ENCODE measurements at places on chromosomes 6 and 20.

GRCh38 chr6:22036275-22036674 is 260.6 kb downstream of the PRL start:
- no peak for DNase-seq

DNA sequence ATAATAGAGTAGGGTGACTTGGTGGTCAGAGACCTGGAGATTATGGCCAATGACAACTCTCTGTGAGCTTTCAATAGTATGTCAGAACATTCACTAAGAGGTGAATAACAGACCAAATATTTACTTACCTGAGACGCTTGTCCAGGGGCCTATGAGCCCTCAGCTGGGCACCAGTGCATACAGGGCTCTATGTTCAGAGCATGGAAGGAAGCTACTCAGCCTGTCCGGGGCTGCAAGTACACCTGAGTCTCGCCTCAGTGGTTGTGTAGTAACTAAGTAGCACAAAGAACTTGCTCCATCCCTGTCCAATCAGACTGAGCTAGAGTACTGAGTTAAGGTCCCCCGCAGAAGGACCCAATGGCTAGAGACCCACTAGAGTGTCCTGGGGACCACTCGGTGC is 11.6 kb upstream of the SCGN start:
- no peak for DNase-seq

DNA sequence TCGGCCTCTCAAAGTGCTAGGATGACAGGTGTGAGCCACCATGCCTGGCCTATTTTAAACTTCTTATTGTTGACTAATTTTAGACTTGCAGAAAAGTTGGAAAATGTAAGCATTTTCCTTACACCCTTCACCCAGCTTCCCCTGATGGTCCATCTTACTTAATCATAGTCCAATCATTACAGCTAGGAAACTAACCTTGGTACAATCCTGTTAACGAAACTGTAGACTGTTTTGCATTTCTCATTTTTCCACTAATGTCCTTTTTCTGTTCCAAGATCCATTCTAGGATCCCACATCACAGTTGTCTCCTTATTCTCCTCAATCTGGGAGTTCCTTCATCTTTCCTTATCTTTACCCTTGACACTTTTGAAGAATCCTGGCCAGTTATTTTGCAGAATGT is 659 bp upstream of the GFRA4 start:
- DNase-seq, result no peak

DNA sequence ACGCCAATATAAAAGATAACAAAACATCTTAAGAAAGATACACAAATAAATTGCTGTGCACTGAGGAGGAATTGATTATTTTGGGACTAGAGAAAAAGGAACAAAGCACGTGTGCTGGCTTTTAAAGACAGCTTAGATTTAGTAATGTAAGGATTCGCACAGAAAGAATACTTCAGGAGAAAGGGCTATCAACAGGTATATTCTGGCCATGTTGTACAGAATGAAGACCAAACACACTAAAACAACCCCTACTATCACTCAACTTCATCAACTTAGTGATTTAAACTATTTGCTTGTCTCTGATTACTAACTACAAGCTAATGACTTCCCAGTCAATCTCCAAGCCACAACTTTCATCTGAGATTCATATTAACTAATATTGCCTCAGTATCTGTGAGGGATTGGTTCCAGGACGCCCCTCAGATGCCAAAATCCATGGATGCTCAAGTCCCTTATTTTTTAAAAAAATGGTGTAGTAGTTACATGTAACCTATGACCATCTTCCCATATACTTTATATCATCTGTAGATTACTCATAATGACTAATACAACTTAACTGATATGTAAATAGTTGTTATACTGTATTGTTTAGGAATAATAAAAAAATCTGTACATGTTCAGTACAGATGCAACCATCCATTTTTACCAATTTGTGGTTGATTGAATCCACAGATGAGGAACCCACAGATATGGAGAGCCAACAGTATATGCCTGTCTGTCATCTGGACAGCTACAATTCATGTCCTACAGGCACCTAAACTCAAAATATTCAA is 4.5 kb downstream of the DEK start:
- DNase-seq, result no peak

GRCh38 chr20:1888796-1889463 is 6.3 kb upstream of the SIRPA start:
- no peak for DNase-seq

- peak; percentile 25 for DNase-seq
Observed at GRCh38 chr6:71387179-71387578, 98.6 kb downstream of the OGFRL1 start.

GRCh38 chr6:156775717-156776116 is 1.5 kb upstream of the ARID1B start:
- DNase-seq, result no peak

DNA sequence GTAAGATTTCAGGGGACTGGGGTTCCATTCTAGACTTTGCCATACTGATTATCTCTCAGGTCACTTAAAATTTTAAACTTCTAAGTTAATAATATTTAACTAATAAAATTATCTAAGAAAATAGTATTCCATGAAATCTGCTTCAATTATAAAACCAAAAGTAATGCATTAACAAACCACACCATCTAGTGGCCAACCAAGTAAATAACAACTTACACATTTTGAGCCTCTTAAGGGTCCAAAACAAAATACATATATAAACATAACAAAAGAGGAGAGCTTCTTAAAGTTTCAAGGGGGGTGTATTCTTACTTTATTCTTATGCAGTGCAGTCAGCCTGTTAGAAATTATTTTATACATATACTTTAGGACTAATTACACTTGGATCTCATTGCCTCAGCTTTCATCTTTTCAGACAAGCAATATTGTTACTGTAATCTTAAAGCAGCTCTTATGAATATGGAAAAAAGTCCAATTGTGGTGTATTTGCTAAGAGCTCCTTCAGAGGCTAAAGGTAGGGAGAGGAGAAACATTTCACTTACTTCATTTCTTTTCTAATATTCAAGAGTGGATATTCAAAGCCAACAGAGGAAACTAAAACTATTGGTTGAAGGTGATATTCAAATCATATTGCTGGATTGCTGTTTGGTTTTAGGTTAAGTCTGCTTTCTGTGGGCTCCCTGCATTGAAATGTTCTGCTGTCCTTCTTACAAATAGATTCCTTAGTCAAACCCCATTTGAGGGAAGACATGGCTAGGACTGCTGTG is 199.7 kb upstream of the SIM1 start:
- peak; percentile 5 for DNase-seq

- no peak for DNase-seq
Observed at GRCh38 chr6:116450769-116451740, 10.1 kb upstream of the CALHM6 start.

GRCh38 chr6:114052141-114052540 is 81.2 kb upstream of the HDAC2 start:
- DNase-seq, result no peak

GRCh38 chr20:33656783-33657703 is 5.1 kb upstream of the C20orf144 start:
- no peak for DNase-seq

DNA sequence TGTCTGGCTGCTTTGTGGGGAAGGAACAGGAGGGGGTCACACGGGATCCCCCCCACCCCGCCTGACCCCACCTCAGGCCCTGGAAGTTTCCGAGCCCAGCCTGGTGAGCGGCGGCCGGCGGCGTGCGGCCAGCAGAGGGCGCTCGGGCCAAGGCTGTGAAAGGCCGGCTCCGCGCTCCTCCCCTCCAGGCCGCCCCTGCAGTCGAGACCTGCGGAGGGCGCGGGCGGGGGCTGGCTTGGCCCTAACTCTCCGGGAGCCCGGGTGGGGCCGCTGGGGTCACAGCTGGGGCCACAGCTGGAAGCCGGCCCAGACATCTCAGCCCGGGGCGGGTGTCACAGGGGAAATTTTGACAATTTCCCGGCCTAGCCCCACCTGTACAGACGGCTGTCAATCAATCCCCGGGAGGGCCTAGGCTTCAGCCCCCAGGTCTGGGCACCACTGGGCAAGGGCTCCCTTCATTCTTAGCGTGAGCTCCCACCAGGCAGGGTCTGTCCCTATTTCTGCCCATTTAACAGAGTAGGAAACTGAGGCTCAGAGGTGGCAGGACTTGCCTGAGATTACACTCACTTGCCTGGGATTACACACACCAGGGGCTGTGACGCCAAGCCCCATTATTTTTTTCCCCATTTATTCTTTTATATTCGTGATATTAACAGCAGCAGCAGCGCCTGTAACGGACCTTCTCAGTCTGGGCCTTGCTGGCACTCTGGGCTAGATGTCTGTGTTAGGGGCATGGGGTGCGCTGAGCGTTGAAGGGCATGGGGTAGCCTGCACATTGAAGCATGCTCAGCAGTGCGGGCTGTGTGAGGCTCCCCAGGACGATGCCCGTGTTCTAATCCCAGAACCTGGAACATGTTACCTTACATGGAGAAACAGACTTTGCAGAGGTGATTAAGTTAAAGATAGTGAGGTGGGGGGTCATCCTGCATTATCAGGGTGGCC is 23.0 kb downstream of the ZBP1 start:
- DNase-seq, result peak; percentile 88

- DNase-seq, result no peak
Observed at GRCh38 chr6:35031611-35032529, 109.3 kb downstream of the TCP11 start.

- no peak for DNase-seq
Observed at GRCh38 chr6:44067173-44068139, 59.8 kb downstream of the MRPL14 start.

GRCh38 chr20:54419531-54419930 is 55.9 kb upstream of the DOK5 start:
- no peak for DNase-seq

- DNase-seq, result no peak
Observed at GRCh38 chr6:257774-258173, 34.5 kb upstream of the DUSP22 start.

DNA sequence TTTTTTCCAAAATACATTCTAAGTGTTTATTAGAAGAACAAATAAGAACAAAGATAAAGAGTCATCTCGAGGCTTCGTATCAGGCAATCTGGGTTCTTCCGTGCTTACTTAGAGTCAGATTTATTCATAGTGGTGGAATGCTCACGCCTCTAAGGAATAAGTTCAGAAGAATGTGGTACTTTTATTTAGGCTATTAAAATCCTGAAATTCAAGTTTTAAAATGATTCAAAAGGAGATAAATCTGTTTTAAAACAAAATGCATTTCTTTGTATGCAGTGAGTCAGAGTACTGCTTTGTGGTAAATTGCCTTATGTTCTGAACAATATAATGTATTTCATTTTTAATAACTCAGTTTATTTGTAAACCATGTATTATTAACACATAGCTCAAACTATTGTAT is 89.1 kb downstream of the FUT9 start:
- DNase-seq, result no peak

DNA sequence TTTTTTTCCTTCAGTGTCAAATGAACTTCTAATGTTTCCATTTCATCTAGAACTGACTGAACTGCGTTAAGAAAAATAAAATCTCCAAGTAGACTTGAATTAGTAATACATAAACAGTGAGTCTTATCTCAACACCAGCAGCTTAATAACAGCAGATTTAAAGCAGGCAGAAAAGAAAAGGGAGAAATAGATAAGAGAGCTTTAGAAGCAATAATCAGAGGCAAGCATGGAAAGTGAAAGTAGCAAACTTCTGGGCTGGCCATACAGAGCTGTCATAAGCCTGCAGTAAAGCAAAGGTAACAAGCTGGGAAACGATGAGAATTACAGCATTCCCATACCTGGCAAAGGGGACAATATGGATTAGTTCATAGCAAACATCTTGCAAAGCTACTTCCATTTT is 16.9 kb upstream of the ANGPT4 start:
- DNase-seq, result no peak

DNA sequence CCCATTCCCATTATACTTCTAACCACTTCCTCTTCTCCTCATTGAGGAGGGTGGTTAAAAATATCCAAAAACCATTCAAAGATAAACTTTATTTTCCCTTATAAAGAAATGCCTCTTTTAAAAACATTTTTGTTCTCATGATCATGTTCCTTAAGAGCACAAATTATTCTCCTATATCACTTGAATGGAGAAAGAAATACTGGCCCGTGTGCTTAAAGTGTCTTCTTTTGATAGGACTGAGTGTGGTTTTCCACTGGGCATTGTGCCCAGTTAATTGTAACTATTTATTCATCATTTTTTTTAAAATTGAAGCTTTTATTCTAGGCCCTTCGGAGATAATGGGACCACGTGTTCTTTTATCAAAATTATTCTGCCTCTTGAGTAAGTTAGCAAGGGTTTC is 871.5 kb downstream of the QKI start:
- DNase-seq, result no peak

DNA sequence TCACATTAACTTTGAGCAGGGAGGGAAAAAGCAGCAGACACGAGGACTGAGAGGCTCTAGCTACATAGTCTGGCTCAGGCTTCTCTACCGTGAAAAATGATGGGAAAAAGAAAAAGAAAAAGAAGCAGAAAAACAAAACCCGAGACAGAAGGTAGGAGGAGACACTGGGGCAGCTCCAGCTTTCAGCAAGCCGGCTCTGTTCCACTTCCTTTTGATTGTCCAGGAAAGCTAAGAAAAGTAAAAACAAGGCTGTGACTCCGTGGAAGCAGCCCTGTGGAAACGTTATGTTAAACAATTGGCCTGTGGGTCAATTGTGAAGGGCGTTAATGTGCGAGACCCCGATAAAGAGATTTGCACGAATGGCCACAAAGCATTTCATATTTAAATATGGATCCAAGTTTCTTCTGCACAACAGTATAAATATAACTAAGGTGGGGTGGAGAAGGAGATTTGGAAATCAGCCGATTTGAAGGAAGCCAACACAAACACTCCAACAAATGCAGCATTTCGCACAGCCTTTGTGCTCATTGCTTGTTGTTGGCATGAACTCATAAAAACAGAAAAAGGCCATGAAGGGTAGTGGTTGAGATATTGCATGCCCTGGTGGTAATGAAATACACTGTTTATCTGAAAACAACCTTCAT is 236.9 kb upstream of the JAG1 start:
- DNase-seq, result no peak

GRCh38 chr6:147560670-147561069 is 52.2 kb downstream of the SAMD5 start:
- no peak for DNase-seq

DNA sequence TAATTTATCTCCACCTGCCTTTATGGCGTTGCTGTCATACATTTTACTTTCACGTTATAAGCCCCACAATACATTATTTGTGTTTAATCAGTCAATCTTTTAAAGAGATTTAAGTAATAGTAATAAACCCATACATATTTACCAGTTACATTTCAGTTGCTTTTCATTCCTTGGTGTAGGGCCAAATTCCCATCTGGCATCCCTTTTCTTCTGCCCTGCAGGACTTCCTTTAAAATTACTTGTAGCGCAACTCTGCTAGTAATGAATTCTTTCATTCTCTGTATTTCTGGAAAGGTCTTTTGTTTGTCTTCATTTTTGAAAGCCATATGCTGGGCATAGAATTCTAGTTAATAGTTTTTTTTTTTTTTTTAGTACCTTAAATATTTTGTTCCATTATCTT is 24.9 kb downstream of the ZNF334 start:
- no peak for DNase-seq

DNA sequence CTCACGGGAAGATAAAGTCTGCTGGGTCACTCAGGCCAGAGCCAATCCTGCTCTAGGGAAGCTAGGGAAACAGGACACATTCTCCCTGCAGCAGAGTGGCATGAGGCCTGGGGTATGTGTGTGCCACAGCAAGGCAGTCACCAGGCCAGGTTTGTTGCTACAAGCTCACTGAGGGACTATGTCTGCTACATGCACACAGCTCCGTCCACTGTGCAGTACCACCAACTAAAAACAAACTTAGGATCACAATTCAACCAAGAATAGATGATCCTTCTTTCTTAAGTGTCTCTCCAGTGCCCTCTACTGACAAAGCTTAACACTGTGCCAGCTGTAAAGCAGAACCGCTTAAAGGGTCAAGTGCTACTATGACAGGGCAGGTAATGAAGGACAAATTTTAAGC is 192.5 kb downstream of the PTPRK start:
- no peak for DNase-seq
